ENCODE measurements at places on chromosomes 7 and 10.
A peak's percentile ranks its signal among the peaks of the same experiment; 100 is the strongest.

GRCh38 chr7:27389496-27389895 lies 146.9 kb downstream of the EVX1 start:
- no peak overlapping the region for H3K27ac ChIP-seq
- H3K4me1 ChIP-seq = no peaks in the 10 kb centered on the region
- no peaks in the 10 kb centered on the region for H3K27me3 ChIP-seq
- DNase-seq = no peak
- H3K4me3 ChIP-seq = no peak overlapping the region

DNA sequence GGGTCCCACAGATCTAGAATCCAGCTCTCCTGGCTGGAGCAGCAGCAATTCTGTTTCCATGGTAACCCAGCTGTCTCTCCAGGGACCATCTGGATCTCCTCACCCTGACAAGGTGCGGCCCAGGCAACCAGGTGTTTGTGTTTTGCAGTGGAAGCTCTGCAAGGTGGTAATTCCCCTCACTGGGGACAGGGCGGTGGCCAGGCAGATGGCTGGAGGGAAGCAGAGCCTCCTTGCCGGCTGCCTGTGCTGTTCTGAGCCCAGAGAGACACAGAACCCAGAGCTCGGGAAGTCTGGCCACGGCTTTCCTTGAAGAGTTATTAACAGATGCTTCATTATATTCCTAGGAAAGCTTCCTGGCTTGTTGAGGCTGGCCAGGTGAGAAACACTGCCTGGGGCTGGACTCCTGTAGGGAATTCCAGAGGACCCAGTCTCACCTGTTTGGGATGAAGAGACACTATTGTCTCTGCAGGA lies 118.2 kb upstream of the PPIF start:
- peaks cover 8% of the 10 kb centered on the region for H3K4me1 ChIP-seq
- no peaks in the 10 kb centered on the region for H3K27me3 ChIP-seq
- H3K36me3 ChIP-seq = no peaks in the 10 kb centered on the region
- peak; percentile 41 for DNase-seq

DNA sequence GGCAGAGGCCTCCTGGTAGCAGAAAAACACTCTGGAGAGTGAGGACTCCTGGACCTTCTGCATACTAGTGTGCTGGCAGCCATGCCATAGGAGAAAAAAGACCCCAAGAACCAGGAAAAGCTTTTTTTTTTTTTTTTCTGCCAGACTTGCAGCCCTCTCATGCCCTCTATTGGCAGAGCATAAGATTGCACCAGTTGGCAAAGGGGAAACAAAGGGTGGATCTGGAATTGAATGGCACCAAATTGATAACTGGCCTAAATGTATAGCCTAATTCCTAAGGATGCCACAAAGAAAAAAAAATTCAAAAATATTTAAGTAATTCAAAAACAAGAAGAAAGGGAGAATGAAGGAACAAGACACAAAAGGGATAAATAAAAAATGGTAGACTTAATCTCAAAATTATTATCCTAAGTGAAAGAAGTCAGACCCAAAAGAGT lies 112.5 kb upstream of the GHITM start:
- H3K27me3 ChIP-seq = no peaks in the 10 kb centered on the region
- H3K4me3 ChIP-seq = no peak overlapping the region
- H3K36me3 ChIP-seq = no peaks in the 10 kb centered on the region
- H3K27ac ChIP-seq = no peak overlapping the region

DNA sequence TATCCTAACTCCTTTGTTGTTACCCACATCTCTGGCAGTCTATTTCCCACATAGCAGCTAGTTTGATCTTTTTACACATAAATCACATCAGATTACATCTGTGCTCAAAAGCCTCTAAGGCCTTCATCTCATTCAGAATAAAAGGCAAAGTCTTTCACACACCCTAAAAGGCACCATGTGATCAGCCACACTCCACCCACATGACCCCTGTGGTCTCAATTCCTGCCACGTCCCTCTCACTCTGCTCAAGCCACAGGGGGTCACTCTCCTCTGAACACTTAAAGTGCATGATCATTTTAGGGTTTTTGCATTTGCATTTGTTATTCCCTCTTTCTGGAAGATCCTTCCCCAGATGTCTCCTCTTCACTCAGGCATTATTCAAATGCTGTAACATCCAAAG lies 30.8 kb downstream of the ELAPOR2 start:
- no peak overlapping the region for H3K27ac ChIP-seq
- H3K27me3 ChIP-seq = no peaks in the 10 kb centered on the region
- H3K4me3 ChIP-seq = no peak overlapping the region
- no peaks in the 10 kb centered on the region for H3K4me1 ChIP-seq
- no peak for DNase-seq

DNA sequence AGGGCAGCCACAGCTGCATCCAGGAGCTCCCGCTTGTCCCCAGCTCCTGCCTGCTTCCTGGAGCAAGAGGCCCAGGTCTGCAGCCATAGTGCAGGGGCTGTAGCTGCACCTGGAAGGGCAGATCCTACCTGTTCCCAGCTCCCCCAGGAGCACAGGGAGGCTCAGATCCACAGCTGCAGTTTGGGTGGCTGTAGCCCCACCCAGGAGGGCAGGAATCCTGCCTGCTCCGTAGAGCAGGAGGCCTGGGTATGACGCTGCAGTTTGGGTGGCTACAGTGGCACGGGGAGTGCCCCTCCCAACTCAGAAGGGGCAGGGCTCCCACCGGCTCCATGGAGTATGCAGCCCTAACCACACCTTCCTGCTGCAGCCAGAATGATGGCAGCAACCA lies 26.7 kb upstream of the CDCA7L start:
- no peak overlapping the region for H3K27ac ChIP-seq
- no peaks in the 10 kb centered on the region for H3K27me3 ChIP-seq
- no peaks in the 10 kb centered on the region for H3K4me1 ChIP-seq

GRCh38 chr10:132742837-132743194 lies 43.1 kb downstream of the NKX6-2 start:
- no peak overlapping the region for H3K27ac ChIP-seq
- DNase-seq = no peak

- DNase-seq = no peak
- no peaks in the 10 kb centered on the region for H3K4me1 ChIP-seq
- no peaks in the 10 kb centered on the region for H3K27me3 ChIP-seq
- H3K27ac ChIP-seq = no peak overlapping the region
Measured at GRCh38 chr10:33808475-33808874, 474.0 kb upstream of the NRP1 start.

DNA sequence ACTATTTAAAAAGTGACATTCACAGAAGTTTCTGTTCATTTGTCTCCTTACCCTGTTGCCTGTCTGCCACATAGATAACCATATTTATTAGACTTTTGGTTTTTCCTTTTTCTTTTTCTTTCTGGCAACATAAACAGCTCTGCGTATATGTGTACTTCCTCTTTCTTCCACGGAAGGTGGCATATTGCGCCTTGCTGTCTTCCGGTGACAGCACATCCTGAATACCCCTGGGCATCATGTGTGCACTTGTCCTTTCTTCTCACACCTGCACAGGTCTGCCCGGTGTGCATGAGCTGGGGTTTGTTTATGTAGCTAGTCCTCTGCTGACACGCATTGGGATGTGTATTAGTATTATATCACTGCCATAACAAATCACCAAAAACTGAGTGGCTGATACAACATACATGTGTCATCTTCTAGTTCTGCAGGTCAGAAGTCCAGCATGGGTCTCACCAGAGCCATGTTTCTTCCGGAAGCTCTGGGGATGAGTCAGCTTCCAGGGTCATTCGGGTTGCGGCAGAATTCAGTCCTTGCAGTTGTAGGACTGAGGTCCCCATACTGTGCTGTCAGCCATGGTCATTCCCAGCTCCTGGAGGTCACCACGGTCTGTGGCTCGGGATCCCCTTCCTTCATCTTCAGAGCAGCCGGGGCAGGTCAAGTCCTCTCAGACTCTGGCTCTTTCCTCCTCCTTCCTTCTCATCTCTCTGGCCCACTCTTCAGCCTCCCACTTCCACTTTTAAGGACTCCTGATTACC lies 596.0 kb upstream of the FOXK1 start:
- no peaks in the 10 kb centered on the region for H3K4me1 ChIP-seq
- no peak overlapping the region for H3K4me3 ChIP-seq
- no peak overlapping the region for H3K27ac ChIP-seq
- H3K27me3 ChIP-seq = no peaks in the 10 kb centered on the region
- H3K36me3 ChIP-seq = no peaks in the 10 kb centered on the region

- DNase-seq = no peak
- no peak overlapping the region for H3K27ac ChIP-seq
- H3K36me3 ChIP-seq = no peaks in the 10 kb centered on the region
- H3K4me3 ChIP-seq = no peak overlapping the region
Measured at GRCh38 chr10:61225939-61226338, 227.2 kb downstream of the TMEM26 start.

- H3K36me3 ChIP-seq = no peaks in the 10 kb centered on the region
- DNase-seq = no peak
- H3K4me1 ChIP-seq = no peaks in the 10 kb centered on the region
- H3K27me3 ChIP-seq = no peaks in the 10 kb centered on the region
- no peak overlapping the region for H3K27ac ChIP-seq
- no peak overlapping the region for H3K4me3 ChIP-seq
Measured at GRCh38 chr7:124647630-124648306, 117.8 kb downstream of the GPR37 start.

DNA sequence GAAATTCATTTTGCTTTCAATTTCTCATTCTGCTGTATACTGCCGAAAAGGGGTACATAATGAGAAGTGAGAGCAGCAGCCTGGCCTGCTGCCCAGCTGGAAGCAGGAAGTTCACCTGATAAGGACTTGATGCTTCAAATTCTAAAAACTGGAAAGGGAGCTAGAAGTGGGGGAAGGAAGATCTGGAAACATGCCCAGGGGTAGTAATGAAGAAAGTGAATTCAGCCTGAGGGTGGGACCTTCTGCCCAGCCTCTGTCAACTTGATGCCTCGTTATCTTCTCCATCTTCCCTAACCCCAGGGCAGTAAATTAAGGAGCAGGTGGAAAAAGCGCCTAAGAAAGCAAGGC lies 69.4 kb downstream of the ARMH3 start:
- H3K4me3 ChIP-seq = no peak overlapping the region
- DNase-seq = no peak
- H3K36me3 ChIP-seq = peaks cover 5% of the 10 kb centered on the region
- H3K4me1 ChIP-seq = peaks cover 4% of the 10 kb centered on the region
- H3K27me3 ChIP-seq = no peaks in the 10 kb centered on the region

DNA sequence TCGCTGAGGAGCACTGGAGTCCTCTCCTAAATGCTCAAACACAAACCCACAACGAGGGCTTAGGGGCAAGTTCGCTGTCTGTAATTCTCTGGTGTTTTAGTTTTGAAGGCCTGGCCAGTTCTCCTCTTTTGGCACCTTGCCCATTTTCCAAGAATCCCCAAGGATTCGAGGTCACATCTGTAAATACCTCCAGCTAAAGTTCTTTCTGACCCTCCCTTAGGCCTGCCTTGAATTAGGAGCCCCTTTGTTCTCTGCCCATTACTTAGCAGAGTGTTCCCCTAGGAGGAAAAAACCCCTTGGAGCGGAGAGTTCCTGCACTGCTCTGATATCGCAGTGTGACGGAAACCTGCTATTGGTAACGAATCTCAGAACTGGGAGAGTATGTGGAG lies 743 bp upstream of the PYROXD2 start:
- peaks cover 20% of the 10 kb centered on the region for H3K4me1 ChIP-seq
- H3K4me3 ChIP-seq = no peak overlapping the region
- peaks cover 11% of the 10 kb centered on the region for H3K36me3 ChIP-seq
- DNase-seq = no peak

GRCh38 chr7:158830211-158830723 lies 958 bp upstream of the ESYT2 start:
- DNase-seq = no peak
- peak overlapping the region; percentile 27 for H3K4me3 ChIP-seq
- H3K36me3 ChIP-seq = no peaks in the 10 kb centered on the region

GRCh38 chr7:110050785-110051184 lies 1040.1 kb upstream of the LRRN3 start:
- H3K4me3 ChIP-seq = no peak overlapping the region
- H3K27me3 ChIP-seq = no peaks in the 10 kb centered on the region
- no peak overlapping the region for H3K27ac ChIP-seq
- DNase-seq = no peak
- no peaks in the 10 kb centered on the region for H3K36me3 ChIP-seq
- H3K4me1 ChIP-seq = no peaks in the 10 kb centered on the region

DNA sequence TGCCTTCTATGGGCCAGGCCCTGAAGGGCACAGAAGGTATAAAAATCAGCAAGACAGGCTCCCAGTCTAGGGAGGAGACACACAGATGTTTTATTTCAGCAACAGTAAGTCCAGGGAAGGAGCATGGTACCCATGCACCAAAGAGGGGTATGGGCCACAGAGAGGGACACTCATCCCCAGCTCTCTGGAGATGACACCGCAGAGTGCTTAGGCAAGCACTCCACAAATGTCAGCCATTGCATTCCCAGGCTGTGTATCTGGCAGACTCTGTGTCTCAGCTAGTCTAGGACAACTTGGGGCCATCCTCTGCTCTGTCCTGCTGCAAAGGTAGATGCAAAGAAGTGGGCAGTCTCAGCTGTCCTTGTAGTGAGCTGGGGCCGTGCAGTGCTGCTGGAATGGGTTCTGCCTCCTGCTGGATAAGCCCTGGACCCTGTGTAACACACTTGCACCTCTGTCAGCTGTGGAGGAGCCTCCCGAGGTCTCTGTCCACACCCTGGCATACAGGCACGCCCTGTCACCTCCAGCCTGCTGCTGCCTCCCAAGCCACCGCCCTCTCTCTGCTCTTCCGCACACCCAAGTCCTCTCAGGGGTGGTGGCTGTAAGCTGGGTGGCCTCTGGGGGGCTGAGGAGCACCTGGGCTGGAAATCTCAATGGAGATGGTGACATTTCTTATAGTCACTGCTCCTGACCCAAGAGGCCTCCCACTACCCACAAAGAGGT lies 57.6 kb downstream of the VOPP1 start:
- H3K27me3 ChIP-seq = no peaks in the 10 kb centered on the region
- DNase-seq = no peak
- H3K4me3 ChIP-seq = no peak overlapping the region
- H3K4me1 ChIP-seq = no peaks in the 10 kb centered on the region
- no peak overlapping the region for H3K27ac ChIP-seq

- H3K36me3 ChIP-seq = no peaks in the 10 kb centered on the region
- no peak overlapping the region for H3K4me3 ChIP-seq
- no peaks in the 10 kb centered on the region for H3K27me3 ChIP-seq
Measured at GRCh38 chr10:51669041-51669440, 30.4 kb downstream of the CSTF2T start.

DNA sequence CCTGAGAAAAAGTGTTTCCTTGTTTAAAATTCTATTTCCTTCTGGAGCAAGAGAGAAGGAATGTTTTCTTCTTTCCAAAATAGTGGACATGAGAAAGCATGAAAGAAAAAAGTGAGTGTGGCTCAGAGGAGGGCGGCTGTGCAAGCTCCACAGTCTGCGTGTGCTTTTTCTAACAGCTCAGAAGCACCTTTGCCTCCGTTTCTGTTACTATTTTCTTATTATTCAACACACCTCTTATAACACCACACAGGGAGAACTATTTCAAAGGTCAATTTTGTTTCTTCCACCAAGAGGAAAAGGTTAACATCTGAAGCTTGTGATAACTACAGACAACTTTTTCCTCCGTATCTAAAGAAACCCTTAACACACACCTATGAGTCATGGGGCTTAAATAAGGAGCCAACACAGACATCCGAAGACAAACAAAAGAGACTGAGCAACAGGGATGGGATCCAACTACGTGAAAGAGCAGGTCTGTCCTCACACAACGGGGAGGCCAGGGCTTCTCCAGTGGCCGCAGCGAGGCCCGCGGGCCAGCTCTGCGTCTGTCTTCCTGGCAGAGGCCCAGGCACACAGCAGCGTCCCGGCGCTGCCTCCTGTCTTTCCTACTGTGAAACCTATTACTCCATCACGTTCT lies 36.2 kb upstream of the NCAPG2 start:
- no peak overlapping the region for H3K4me3 ChIP-seq
- no peak for DNase-seq
- H3K36me3 ChIP-seq = peaks cover 26% of the 10 kb centered on the region
- H3K27ac ChIP-seq = no peak overlapping the region
- H3K4me1 ChIP-seq = no peaks in the 10 kb centered on the region

GRCh38 chr10:101222683-101223273 lies 6.5 kb downstream of the LBX1 start:
- H3K4me1 ChIP-seq = peaks cover 54% of the 10 kb centered on the region
- peaks cover 81% of the 10 kb centered on the region for H3K27me3 ChIP-seq
- no peak overlapping the region for H3K27ac ChIP-seq
- H3K36me3 ChIP-seq = no peaks in the 10 kb centered on the region
- H3K4me3 ChIP-seq = no peak overlapping the region
